MG63 (cell line): ENCODE measurements at places on chromosomes 5 and 9. TPM values are rescaled to one million over a fixed set of nuclear protein-coding genes. Genes with fewer than 3 reads are reported as not detected.

Gene ENC1
- total RNA-seq = 14.5 and 35.0 TPM in 2 replicates

Gene TLE4
- 9.6 and 11.4 TPM in 2 replicates for total RNA-seq

Gene CA9
- total RNA-seq = 0.40 TPM in 1 of 2 replicates, not detected in the other

Gene PTPRD
- not detected in 2 replicates for total RNA-seq
